ENCODE measurements at places on chromosomes 2 and 18. TPM values are rescaled to one million over a fixed set of nuclear protein-coding genes. Genes with fewer than 3 reads are reported as not detected.
A peak's percentile ranks its signal among the peaks of the same experiment; 100 is the strongest.

Gene CPS1
- total RNA-seq = 285 TPM

Gene SAG
- total RNA-seq = not detected

Gene UGT1A10
- 168 TPM for total RNA-seq

Gene ELOA2
- not detected for total RNA-seq

Gene ATP6V1C2
- not detected for total RNA-seq

Gene CD207
- not detected for total RNA-seq

Gene CNGA3
- total RNA-seq = 2.2 TPM

Gene RAMP1
- 11.6 TPM for total RNA-seq

- no peaks in the 10 kb centered on the region for H3K4me1 ChIP-seq
- H3K27ac ChIP-seq = peak overlapping the region; percentile 52
- no peaks in the 10 kb centered on the region for H3K36me3 ChIP-seq
Measured at GRCh38 chr18:21163647-21164547, 52.3 kb upstream of the ROCK1 start.

DNA sequence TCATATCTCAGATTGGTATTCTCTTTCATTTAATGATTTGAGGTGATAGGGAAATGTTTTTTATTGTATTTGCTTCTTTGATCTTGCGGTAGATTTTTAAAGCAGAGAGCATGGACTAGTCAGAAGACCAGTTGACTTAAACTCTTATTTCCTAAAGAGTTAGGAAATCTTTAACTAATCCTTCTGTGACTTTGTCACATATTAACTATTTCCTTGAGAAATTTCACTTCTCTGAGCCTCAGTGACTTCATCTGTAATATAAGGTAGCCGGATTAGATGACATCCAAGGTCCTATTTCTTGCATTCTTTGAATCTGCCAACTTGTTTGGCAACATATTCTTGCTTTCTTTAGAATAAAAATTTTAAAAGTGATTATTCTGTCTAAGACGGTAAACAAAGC lies 55.6 kb downstream of the MTX2 start:
- H3K4me1 ChIP-seq = no peaks in the 10 kb centered on the region
- H3K27ac ChIP-seq = no peak overlapping the region
- no peak overlapping the region for H3K4me3 ChIP-seq
- H3K27me3 ChIP-seq = no peaks in the 10 kb centered on the region
- no peaks in the 10 kb centered on the region for H3K36me3 ChIP-seq

DNA sequence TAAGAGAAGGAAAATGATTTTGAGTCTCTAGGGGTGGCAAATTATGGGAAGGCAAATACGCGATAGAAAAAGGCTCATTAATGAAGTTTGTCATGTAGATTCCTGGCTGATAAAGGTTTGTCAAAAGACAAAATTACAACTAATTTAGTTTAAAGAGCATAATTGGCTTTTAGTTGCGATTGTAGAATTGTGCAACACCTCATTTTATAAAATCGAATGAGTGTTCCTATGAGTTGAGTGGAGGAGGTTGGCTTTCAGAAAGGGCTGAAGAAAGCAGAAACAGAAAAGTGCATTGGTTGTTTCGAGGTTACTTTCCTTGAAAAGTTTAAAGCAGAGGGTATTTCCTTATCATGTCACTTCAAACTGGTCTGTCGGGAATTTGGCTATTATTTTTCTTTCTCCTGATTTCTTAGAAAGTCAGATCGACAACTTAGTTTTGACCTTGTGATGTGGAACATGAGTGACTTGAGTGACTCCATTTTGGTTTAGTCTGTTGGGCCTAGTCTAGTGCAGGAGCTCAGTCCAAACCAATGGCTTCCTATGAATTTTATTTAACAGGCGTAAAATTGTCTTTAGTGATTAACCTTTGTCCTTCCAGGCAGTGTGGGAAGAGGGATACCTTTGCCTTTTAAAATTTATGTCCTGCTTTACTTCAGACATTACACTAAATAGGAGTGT lies 2.2 kb upstream of the PCYOX1 start:
- peaks cover 9% of the 10 kb centered on the region for H3K36me3 ChIP-seq
- no peak overlapping the region for H3K4me3 ChIP-seq
- no peak overlapping the region for H3K27ac ChIP-seq

DNA sequence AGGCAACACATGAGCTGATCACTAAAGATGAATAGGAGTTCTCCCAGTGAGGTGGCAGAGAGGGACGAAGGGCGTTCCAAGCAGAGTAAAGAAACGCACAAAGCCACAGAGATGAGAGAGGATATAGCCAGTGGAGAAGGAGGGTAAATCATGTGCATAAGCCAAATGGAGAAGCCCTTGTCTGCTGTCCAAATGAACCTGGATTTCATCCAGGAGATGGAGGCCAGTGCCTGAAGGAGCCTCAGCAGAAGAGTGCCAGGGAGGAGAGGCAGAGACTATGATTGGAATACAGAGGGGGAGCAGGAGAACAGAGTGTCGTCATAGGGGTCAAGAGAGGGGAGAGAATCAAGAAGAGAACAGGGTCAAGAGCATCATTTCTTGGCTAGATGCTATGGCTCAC lies 48.9 kb upstream of the STPG4 start:
- no peak overlapping the region for H3K27ac ChIP-seq
- DNase-seq = no peak
- no peaks in the 10 kb centered on the region for H3K27me3 ChIP-seq
- H3K4me3 ChIP-seq = no peak overlapping the region
- H3K36me3 ChIP-seq = no peaks in the 10 kb centered on the region

- no peak for DNase-seq
- no peak overlapping the region for H3K27ac ChIP-seq
Measured at GRCh38 chr18:9478545-9478944, 3.2 kb downstream of the RALBP1 start.

- no peaks in the 10 kb centered on the region for H3K4me1 ChIP-seq
- H3K4me3 ChIP-seq = no peak overlapping the region
- H3K36me3 ChIP-seq = no peaks in the 10 kb centered on the region
- no peaks in the 10 kb centered on the region for H3K27me3 ChIP-seq
- DNase-seq = no peak
Measured at GRCh38 chr2:232504438-232504837, 15.8 kb upstream of the PRSS56 start.

DNA sequence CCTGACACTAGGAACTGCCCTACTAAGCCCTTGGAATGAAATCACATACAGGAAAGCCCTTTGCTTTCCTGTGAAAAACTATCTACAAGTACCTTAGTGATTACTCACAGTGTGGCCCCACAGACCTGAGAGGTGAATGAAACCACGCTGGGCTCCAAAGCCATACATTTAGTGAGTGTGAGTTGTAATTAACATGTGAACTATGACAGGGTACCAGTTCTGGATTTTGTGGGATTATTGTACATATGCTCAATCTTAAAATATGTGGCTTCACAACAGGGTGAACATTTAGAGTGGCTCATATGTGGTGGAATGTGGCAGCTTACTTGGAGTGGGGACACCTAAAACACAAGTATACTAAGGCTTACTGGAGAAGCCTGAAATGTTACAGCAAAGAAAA lies 12.3 kb downstream of the KCTD1 start:
- no peak overlapping the region for H3K4me3 ChIP-seq
- no peak for DNase-seq
- H3K27me3 ChIP-seq = no peaks in the 10 kb centered on the region
- H3K36me3 ChIP-seq = no peaks in the 10 kb centered on the region

GRCh38 chr18:37122877-37123276 lies 293.9 kb downstream of the KIAA1328 start:
- H3K4me3 ChIP-seq = no peak overlapping the region
- no peaks in the 10 kb centered on the region for H3K4me1 ChIP-seq
- H3K27me3 ChIP-seq = no peaks in the 10 kb centered on the region
- H3K27ac ChIP-seq = no peak overlapping the region

- H3K27ac ChIP-seq = no peak overlapping the region
- no peaks in the 10 kb centered on the region for H3K36me3 ChIP-seq
- no peaks in the 10 kb centered on the region for H3K4me1 ChIP-seq
- H3K27me3 ChIP-seq = no peaks in the 10 kb centered on the region
- no peak overlapping the region for H3K4me3 ChIP-seq
Measured at GRCh38 chr2:14866736-14867352, 234.3 kb downstream of the LRATD1 start.

GRCh38 chr18:22021701-22022100 lies 147.7 kb upstream of the GATA6 start:
- no peaks in the 10 kb centered on the region for H3K36me3 ChIP-seq
- H3K27me3 ChIP-seq = no peaks in the 10 kb centered on the region
- H3K4me3 ChIP-seq = no peak overlapping the region

DNA sequence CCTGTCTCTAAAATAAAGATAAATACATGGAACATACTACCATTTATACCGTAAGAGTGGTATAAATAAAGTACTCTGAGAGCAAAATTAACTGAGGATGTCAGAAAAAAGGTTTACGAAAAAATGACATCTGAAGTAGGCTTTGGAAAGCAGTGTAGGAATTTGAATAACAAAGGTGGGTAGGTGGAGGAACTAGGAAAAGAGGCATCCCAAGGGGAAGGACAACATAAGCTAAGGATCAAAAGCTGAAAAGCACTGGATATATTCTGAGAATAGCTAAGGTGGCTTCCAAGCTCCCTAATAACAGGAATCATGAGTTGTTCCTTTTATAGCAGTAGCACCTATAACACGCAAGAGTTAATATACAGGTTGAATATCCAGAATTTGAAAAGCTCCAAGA lies 91.3 kb downstream of the BAZ2B start:
- no peaks in the 10 kb centered on the region for H3K36me3 ChIP-seq
- no peaks in the 10 kb centered on the region for H3K4me1 ChIP-seq
- DNase-seq = no peak

DNA sequence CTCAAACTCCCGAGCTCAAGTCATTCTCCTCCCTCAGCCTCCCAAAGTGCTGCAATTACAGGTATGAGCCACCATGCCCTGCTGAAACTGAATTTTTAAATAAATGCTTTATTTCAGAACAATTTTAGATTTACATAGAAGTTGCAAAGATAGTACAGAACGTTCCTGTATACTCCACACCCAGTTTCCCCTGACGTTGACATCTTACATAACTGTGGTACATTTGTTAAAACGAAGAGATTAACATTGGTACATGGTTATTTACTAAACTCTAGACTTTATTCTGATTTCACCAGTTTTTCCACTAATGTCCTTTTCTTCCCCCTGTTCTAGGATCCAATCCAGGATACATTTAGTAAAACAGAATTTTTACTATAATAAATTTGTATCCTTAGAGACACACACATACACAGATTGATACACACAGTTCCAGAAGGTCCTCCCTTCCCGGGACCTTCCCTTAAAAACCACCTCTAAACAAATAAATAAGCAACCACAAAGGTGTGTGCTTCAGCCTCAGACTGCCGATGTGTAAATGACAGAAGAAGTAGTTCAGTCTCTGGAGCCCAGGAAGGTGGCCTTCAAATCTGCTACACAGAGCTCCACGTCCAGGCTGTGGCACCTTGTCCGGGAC lies 6.9 kb downstream of the NEU2 start:
- no peaks in the 10 kb centered on the region for H3K27me3 ChIP-seq
- no peak for DNase-seq
- no peak overlapping the region for H3K27ac ChIP-seq
- H3K4me1 ChIP-seq = no peaks in the 10 kb centered on the region
- H3K4me3 ChIP-seq = no peak overlapping the region

GRCh38 chr18:72999971-73000607 lies 132.3 kb upstream of the NETO1 start:
- no peak for DNase-seq
- H3K27ac ChIP-seq = no peak overlapping the region
- no peaks in the 10 kb centered on the region for H3K27me3 ChIP-seq
- no peak overlapping the region for H3K4me3 ChIP-seq

DNA sequence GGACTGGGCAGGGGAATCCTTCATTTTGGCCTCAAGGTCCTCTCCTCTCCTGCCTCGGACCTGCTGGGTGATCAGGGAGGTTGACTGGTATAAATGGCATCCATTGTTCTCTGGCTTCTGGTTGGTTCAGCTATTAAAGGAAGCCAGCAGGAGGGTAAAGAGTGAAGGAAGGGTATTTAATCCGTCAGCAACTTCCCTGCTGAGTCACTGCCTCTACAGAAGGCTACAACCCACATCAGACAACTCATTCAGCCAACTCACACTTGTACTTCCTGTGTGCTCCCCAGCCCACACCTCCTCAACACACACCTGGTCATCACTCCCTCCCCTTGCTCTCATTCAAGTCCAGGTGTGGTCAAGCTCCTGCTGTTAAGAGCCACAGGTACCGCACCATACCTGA lies 68.3 kb upstream of the MRPS9 start:
- no peak for DNase-seq
- H3K27me3 ChIP-seq = no peaks in the 10 kb centered on the region
- no peaks in the 10 kb centered on the region for H3K36me3 ChIP-seq

DNA sequence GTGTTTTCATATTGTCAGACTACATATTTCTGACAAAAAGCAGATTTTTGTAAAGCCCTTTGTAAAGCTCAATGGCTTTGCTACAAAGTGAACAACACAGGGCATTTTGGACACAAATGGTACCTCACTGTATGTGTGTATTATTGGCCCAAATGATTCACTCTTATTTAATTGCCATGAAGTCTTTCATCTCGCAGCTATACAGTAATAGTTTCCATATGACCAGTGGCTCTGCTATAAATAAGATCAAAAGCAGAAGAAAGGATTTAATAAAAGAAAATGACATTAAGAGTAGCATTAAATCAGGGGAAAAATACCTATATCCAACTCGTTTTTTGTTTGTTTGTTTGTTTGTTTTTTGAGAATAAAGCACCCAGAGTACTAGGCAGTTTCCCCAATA lies 284.0 kb upstream of the CCDC68 start:
- peak overlapping the region; percentile 27 for H3K27ac ChIP-seq
- DNase-seq = no peak
- H3K4me3 ChIP-seq = no peak overlapping the region

DNA sequence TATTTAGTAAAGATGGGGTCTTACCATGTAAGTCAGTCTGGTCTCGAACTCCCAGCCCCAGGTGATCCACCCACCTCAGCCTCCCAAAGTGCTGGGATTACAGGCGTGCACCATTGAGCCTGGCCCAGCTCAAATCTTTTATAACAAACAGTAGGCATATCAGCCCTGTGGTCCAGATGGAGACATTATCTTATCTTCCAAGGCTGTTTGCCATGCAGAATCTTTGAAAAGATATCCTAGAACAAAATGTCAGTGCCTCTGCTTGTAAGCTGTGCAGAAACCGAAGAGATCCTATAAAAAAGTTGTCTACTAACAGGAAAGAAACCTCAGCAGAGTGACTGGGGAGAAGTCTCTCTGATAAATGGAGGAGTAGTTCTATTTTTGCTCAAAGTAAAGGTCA lies 142.1 kb downstream of the PTH2R start:
- no peaks in the 10 kb centered on the region for H3K4me1 ChIP-seq
- DNase-seq = no peak
- no peaks in the 10 kb centered on the region for H3K27me3 ChIP-seq
- no peak overlapping the region for H3K27ac ChIP-seq
- H3K4me3 ChIP-seq = no peak overlapping the region

GRCh38 chr2:220574038-220574437 lies 946.6 kb downstream of the SLC4A3 start:
- no peak overlapping the region for H3K27ac ChIP-seq
- H3K27me3 ChIP-seq = no peaks in the 10 kb centered on the region
- no peaks in the 10 kb centered on the region for H3K36me3 ChIP-seq
- H3K4me3 ChIP-seq = no peak overlapping the region
- no peaks in the 10 kb centered on the region for H3K4me1 ChIP-seq
- DNase-seq = no peak

GRCh38 chr18:69674292-69674877 lies 273.3 kb downstream of the CD226 start:
- no peak for DNase-seq
- H3K4me3 ChIP-seq = no peak overlapping the region
- no peaks in the 10 kb centered on the region for H3K27me3 ChIP-seq
- H3K27ac ChIP-seq = no peak overlapping the region

- no peak overlapping the region for H3K4me3 ChIP-seq
- no peaks in the 10 kb centered on the region for H3K27me3 ChIP-seq
- H3K27ac ChIP-seq = peak overlapping the region; percentile 74
Measured at GRCh38 chr2:197210430-197210829, 100.2 kb downstream of the ANKRD44 start.

GRCh38 chr18:5415031-5415430 lies 119.5 kb upstream of the ZBTB14 start:
- no peak overlapping the region for H3K4me3 ChIP-seq
- H3K36me3 ChIP-seq = no peaks in the 10 kb centered on the region
- DNase-seq = no peak
- no peaks in the 10 kb centered on the region for H3K4me1 ChIP-seq
- H3K27me3 ChIP-seq = no peaks in the 10 kb centered on the region
- H3K27ac ChIP-seq = no peak overlapping the region

Measured in Peyer's patch (tissue), 4 donors.